Sigmoid colon (tissue), 7 donors: ENCODE measurements at places on chromosomes 6 and 20. TPM values are rescaled to one million over a fixed set of nuclear protein-coding genes. Genes with fewer than 3 reads are reported as not detected.
A peak's percentile ranks its signal among the peaks of the same experiment; 100 is the strongest.

- H3K4me1 ChIP-seq = peaks cover 6% of the 10 kb centered on the region
- H3K27me3 ChIP-seq = no peaks in the 10 kb centered on the region
- H3K36me3 ChIP-seq = no peaks in the 10 kb centered on the region
- peak; percentile 27 for DNase-seq
- no peak overlapping the region for H3K4me3 ChIP-seq
Observed at GRCh38 chr6:3310703-3311102, 52.0 kb downstream of the PSMG4 start.

- no peak for DNase-seq
- no peak overlapping the region for H3K27ac ChIP-seq
- peaks cover 12% of the 10 kb centered on the region for H3K4me1 ChIP-seq
- no peak overlapping the region for H3K4me3 ChIP-seq
Observed at GRCh38 chr20:6026051-6026450, 27.8 kb downstream of the LRRN4 start.

DNA sequence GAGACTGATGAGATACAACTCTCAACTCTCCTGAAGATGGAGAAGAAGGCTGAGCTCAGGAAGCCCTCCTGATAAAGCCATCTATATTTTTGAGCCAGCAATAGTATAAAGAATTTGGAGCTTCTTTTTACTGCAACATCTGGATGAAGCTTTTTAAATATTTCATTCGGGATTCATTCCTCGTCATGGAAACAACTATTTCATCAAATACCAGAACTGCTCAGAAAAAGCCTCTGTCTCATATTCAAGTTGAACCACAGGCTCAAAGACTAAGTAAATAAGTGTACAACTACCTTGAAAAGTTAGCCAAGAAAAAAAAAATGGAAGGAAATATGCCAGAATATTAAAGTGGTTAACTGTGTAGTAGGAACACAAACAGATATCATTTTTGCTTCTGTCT lies 37.8 kb downstream of the PTPRT start:
- no peak overlapping the region for H3K27ac ChIP-seq
- H3K36me3 ChIP-seq = no peaks in the 10 kb centered on the region
- H3K4me3 ChIP-seq = no peak overlapping the region
- H3K4me1 ChIP-seq = no peaks in the 10 kb centered on the region

DNA sequence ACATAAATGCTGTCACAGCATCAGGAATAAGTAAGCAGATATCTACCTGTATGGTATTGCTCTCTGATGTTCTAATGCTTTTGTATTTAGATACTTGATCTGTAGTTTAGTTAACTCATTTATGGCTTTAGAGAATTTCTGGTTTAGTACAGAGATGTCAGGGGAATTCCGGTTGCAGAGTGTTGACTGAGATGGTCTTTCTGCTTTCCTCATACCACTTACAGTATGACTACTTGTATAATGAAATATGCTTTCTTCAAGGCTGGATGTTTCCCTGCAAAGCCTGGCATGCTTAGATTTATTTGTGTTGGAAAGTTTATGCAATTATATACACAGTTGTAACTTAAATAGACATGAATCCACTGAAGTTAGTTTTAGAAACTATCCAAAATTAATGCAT lies 278.4 kb downstream of the CDH26 start:
- no peaks in the 10 kb centered on the region for H3K4me1 ChIP-seq
- no peaks in the 10 kb centered on the region for H3K27me3 ChIP-seq
- H3K27ac ChIP-seq = no peak overlapping the region
- H3K4me3 ChIP-seq = no peak overlapping the region

OTOR gene
- not detected for total RNA-seq

- no peaks in the 10 kb centered on the region for H3K36me3 ChIP-seq
- no peak overlapping the region for H3K4me3 ChIP-seq
- H3K27me3 ChIP-seq = no peaks in the 10 kb centered on the region
- H3K27ac ChIP-seq = peak overlapping the region; percentile 52
- H3K4me1 ChIP-seq = no peaks in the 10 kb centered on the region
Observed at GRCh38 chr20:23142162-23143050, 56.3 kb upstream of the CD93 start.

DNA sequence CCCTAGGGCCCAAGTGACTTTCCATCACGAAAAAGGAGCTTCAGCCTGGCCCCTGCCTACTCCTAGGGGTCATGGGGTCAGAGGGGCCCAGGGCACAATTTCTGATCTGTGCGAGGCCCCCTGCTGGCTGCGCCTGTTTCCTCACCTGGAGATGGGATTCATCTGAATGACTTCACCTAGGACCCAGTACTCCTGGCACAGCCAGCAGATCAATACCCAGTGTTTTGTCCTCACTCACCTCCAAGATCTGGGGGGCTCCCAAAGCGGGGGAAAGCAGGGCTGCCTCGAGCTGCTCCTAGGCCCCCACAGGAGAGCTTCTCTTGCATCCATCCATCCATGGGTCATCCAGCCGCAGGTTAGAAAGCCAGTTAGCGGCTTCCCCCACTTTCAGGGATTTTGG lies 33.8 kb downstream of the CD40 start:
- DNase-seq = no peak
- no peak overlapping the region for H3K4me3 ChIP-seq
- H3K36me3 ChIP-seq = no peaks in the 10 kb centered on the region
- H3K4me1 ChIP-seq = no peaks in the 10 kb centered on the region
- H3K27ac ChIP-seq = no peak overlapping the region
- peaks cover 14% of the 10 kb centered on the region for H3K27me3 ChIP-seq

DNA sequence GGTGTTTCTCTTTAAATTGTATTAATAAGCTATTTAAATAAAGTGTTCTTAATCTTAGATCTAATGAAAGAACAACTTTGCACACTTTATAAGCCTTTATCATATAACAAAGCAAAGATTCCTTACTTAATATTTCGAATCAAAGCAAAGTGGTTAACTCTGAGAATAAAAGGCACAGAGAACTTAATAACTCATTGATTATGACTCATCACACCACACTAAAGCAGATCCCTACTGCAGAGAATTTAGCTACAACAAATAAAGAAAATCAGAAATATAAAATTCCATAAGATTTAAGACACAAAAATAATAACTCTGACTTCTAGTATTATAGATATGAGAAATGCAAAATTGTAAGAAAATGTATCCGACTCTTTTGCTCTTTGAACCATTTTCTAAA lies 135.6 kb upstream of the RUNX2 start:
- no peak for DNase-seq
- H3K27me3 ChIP-seq = no peaks in the 10 kb centered on the region
- no peak overlapping the region for H3K27ac ChIP-seq
- H3K36me3 ChIP-seq = no peaks in the 10 kb centered on the region
- H3K4me1 ChIP-seq = no peaks in the 10 kb centered on the region
- H3K4me3 ChIP-seq = no peak overlapping the region

- H3K27me3 ChIP-seq = no peaks in the 10 kb centered on the region
- no peak for DNase-seq
- no peaks in the 10 kb centered on the region for H3K4me1 ChIP-seq
- no peak overlapping the region for H3K4me3 ChIP-seq
- no peak overlapping the region for H3K27ac ChIP-seq
Observed at GRCh38 chr6:142030115-142030619, 102.6 kb upstream of the GJE1 start.

DNA sequence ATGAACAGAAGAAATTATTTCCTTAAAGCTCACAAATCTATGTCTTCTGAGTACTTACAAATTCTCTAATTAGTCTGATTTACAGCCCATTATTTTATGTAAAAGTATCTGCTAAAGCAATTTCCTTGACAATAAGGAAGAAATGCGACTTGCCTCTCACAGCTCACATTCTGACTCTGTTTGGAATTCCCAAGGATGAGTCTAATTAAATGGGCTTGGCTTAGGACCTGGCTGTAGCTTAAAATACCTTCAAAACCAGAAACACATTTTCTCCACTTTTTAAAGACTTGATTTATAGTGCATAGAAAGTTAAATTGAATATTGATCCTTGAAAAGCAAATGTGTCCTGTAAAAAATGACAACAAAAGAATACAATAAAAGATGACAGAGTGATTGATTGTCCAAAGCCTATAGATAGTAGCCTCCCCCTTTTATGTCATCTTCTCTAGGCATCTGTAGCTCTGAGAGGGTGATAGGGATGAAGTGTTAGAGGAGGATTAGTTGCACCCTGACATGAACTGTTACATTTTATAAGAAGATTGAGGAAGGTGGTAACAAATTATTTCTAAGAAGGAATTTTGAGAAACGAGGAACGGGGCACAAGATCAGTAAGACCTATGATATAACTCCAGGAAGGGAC lies 118.9 kb downstream of the MACROD2 start:
- DNase-seq = no peak
- H3K4me1 ChIP-seq = no peaks in the 10 kb centered on the region
- no peak overlapping the region for H3K4me3 ChIP-seq
- no peaks in the 10 kb centered on the region for H3K36me3 ChIP-seq
- H3K27me3 ChIP-seq = no peaks in the 10 kb centered on the region

LCA5 gene
- total RNA-seq = 10.7 TPM

DNA sequence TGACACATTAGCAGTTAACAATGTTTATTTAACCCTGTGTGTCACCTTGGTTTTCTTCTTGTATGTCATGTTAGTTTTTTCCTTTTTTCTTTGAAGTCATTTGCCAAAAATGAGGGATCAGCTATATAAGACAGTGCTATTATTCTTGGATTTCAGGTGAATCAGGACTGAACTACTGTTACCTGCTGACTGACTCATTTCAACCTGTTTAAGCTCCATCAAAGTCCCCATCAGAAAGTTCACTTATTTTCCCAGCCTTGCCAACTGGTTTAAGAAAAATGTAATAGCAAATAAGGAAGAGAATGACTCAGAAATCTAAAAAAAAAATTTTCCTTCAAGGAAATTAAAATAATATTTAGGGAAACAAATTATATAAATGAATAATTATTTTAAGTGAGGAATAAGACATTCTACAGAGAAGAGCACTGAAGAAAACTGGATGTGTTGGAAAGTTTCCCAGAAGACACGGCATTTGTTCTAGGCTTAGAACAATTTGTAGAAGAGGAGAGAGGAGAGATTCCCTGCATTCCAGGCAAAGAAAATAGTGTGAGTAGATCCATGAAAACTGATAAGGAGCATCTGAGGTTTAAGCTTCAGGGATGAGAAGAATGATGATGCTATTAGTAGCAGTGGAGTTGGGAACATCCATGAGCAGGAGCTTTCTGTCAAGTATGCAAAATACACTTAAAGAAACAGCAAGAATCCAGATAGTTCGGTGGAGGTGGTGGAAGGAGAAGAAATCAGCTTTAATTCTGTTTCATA lies 84.9 kb upstream of the SIM1 start:
- H3K4me3 ChIP-seq = no peak overlapping the region
- no peaks in the 10 kb centered on the region for H3K36me3 ChIP-seq
- no peak overlapping the region for H3K27ac ChIP-seq
- DNase-seq = no peak
- H3K4me1 ChIP-seq = no peaks in the 10 kb centered on the region
- H3K27me3 ChIP-seq = no peaks in the 10 kb centered on the region

DNA sequence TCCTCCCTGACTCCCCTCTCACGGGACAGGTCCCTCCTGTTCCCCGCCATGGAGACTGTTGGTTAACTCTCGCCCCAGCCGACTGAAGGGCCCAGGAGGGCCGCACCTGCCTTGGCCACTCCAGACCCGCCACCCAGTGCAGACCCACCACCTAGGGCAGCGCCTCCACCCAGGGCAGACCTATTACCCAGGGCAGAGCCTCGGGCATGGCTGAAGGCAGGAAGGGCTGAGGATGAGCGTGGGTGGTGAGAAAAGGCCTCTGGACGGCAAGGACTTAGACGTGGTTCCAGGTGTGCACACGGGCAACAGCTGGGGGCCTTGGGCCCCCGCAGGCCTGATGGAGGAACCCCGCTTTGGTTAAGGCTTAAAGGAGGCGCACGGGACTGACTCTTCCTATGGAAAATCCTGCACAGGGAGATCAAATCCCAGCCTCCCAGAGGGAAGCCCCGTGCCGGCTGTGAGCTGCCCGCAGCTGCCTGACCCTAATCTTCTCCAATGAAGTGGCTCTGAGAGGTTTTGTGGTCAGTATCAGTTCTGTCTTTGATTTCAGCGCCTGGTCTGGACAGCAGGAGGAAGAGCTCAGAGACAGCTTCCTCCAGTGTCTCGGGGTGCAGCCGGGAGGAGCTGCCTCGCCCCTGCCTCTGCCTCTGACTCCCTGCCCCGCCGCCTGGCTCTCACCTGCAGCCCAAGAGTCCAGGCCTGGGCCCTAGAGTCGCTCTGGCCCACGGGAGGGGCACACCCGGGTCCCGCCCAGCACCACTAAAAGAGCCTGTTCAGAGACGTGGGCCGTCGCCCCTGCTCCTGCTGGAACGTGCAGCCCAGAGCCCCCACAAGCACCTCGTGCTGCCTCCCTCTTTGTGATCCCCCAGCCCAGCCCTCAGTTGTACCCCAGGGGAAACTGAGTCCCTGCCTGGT lies 12.1 kb upstream of the CHRNA4 start:
- H3K4me3 ChIP-seq = no peak overlapping the region
- DNase-seq = no peak
- H3K27ac ChIP-seq = no peak overlapping the region

DNA sequence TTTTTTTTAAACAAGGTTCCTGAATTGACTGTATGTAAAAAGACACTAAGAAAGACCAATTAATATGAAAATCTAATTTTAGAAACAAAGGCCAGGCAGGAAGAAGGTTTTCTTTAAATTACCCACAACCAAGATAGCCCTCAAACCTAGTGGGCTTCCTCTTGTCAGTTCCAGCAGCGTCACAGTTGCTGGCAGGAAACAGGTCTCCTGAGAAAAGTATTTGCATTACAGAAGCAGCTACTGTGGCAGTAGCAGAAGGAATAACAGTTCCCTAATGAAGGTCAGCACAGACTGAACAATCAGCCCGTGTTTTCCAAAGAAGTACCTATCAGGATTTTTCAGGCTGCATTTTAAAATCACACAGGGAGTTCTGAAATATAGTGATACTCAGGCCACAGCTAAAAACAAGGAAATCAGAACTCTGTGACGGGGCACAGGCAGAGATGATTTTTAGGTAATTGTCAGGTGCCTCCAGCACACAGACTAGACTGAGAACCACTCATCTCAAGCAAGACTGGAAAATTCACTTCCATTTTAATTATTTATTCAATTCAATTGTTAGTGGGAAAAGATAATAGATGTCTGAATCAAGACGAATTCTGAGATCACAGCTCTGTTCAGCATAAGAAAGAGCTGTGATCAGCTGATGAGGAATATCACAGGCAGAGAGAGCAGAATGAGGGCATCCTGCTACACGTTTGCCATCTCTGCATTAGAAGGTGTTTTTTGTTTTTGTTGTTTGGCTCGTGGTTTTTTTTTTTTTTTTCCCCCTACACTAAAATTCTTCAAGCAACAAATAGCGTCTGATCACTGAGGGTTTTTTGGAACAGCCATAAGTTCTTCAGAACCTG lies 230.5 kb upstream of the KHDRBS2 start:
- no peaks in the 10 kb centered on the region for H3K27me3 ChIP-seq
- no peak overlapping the region for H3K27ac ChIP-seq
- no peaks in the 10 kb centered on the region for H3K4me1 ChIP-seq
